SJSA1 (cell line): ENCODE measurements at places on chromosomes 16 and 17. TPM values are rescaled to one million over a fixed set of nuclear protein-coding genes. Genes with fewer than 3 reads are reported as not detected.

Gene OR3A3
- not detected in 2 replicates for total RNA-seq

Gene GPR179
- total RNA-seq: 0.05 TPM in 1 of 2 replicates, not detected in the other

Gene AOC3
- not detected in 2 replicates for total RNA-seq

Gene RGS11
- total RNA-seq: not detected in 2 replicates

Gene PTX4
- total RNA-seq: not detected in 2 replicates

Gene KRTAP9-8
- not detected in 2 replicates for total RNA-seq
